ENCODE measurements at places on chromosomes 11 and 22.

DNA sequence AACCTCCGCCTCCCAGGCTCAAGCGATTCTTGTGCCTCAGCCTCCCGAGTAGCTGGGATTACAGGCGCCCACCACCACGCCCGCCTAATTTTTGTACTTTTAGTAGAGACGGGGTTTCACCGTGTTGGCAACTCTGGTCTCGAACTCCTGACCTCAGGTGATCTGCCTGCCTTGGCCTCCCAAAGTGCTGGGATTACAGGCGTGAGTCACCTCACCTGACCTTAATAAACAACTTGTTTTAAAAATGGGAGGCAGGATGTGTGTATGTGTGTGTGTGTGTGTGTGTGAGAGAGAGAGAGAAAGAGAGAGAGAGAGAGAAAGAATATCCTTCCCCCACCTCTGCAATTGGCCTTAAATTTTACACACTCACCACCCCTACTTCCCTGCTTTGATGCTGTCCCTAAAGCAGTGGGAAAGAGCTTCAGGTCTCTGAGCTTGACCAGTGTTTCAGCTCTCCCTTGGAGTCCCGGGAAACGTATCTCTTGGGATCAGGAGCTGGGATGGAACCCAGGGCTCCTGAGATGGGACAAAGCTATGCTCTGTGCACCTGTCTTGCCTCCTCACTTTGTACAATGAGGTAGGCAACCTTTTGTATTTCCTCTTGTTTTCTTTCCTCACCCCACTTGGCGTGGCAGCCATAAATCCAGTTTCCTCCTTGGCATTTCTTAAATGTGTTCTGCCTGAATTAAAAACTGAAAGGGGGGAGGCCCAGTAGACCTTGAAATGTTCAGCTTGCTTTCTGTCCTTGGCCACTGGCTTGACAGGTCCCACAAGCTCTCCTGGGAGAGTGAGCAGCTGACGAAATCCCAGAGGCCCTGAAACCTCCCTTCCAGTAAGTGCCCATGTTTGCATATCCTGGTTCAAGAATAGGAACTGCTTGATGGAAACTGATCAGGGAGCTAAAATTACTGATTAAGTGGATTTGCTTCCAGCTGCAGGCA lies 17.8 kb upstream of the XBP1 start:
- no peak for DNase-seq

- DNase-seq = no peak
Observed at GRCh38 chr11:17921659-17922415, 91.0 kb downstream of the SERGEF start.

GRCh38 chr22:19407649-19408606 lies 23.6 kb downstream of the HIRA start:
- DNase-seq = no peak

DNA sequence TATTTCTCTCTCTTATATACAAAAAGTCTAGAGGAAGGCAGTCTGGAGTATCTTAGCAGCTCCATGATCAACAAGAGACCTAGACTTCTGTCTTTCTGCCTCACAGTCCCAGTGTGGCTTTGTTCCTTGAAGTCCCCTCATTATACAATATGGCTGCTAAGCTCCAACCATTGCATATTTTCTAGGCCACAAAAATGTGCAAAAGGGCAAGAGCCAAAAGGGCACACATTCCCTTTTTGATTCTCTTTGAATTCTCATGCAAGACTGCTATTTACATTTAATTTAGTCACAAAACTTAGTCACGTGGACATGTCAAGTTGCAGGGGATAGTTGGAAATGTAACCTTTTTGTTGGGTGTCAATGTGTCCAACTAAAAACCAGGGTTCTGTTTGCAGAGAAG lies 64.2 kb upstream of the OLFML1 start:
- DNase-seq = no peak

DNA sequence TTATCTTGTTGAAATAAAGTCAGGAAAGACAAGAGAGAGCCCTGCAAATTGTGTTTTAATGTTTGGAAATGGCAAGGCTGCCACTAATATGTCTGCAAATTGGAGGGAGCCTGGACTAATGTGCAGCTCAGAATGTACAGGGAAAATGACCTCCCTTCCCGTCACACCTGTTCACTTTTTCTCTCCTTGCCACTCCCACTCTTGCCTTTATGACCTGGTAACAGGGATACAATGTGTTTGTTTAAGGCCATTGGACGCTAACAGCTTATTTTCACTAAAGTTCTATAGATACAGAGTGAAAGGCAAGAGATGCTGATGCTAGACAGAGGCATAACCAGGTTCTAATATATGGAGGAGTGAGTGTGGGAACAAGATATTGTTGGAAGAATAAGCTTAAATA lies 203.9 kb downstream of the RAB38 start:
- no peak for DNase-seq

DNA sequence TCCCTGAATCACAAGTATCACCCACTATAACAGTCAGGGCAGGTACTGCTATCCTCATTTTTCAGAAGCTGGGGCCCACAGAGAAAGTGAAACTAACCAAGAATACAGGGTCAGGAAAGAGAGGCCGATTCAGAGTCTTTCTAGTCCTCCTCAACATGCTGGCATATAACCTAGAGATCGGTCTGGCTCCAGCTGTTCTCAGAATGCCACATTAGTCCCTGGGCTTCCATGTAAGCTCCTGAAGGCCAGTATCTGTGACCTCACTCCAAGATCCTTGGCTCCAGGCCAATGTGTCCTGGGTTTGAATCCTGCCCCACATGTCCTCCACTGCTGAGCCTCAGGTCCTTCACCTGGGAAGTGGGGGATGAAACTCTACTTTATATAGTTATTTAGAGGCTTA lies 50.4 kb downstream of the TENM4 start:
- DNase-seq = no peak

GRCh38 chr22:23236026-23236425 lies 55.7 kb downstream of the BCR start:
- no peak for DNase-seq

GRCh38 chr11:11313902-11314692 lies 39.0 kb downstream of the CSNK2A3 start:
- no peak for DNase-seq

GRCh38 chr11:80412604-80413003 lies 971.8 kb upstream of the TENM4 start:
- no peak for DNase-seq

GRCh38 chr11:105935791-105936190 lies 86.2 kb downstream of the MSANTD4 start:
- no peak for DNase-seq

GRCh38 chr11:76240161-76240540 lies 33.8 kb upstream of the WNT11 start:
- no peak for DNase-seq

DNA sequence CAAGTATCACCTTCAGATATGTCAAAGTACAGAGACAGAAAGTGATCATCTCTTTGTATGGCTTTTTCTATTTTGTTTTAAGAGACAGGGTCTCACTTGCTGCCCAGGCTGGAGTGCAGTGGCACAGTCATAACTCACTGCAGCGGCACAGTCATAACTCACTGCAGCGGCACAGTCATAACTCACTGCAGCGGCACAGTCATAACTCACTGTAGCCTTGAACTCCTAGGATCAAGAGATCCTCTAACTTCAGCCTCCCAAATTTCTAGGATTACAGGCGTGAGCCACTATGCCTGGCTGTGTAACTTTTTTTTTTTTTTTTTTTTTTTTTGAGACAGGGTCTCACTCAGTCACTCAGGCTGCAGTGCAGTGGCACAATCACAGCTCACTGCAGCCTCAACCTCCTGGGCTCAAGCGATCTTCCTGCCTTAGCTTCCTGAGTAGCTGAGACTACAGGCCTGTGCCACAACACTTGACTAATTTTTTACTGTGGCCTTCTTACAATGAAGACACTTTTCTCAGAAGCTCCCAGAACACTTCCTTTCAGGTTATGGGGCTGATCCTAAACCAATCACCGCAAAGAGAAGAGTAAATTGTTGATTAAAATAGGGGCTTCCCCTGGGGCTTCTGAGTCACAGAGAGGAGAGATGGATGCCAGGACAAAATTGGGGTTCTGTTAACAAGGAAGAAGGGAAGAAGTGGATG lies 9.0 kb upstream of the HIKESHI start:
- DNase-seq = no peak

DNA sequence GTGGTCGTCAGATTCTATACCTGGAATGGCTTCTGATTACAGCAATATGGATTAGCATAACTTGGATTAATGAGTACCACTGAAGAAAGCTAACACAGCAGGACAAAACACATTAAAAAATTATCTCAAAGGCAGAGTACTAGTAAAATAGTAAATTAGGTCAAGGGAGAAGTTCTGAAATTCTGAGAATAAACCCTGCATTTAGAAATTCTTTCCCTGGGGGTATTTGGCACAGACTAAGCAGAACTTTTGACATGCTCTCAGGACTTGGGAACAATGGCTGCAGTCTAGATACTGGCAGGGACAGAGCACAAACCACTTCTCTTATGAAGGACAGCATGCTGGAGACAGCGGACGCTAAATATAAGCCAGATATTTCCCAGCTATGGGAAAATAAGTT lies 85.6 kb upstream of the GRIA4 start:
- no peak for DNase-seq

DNA sequence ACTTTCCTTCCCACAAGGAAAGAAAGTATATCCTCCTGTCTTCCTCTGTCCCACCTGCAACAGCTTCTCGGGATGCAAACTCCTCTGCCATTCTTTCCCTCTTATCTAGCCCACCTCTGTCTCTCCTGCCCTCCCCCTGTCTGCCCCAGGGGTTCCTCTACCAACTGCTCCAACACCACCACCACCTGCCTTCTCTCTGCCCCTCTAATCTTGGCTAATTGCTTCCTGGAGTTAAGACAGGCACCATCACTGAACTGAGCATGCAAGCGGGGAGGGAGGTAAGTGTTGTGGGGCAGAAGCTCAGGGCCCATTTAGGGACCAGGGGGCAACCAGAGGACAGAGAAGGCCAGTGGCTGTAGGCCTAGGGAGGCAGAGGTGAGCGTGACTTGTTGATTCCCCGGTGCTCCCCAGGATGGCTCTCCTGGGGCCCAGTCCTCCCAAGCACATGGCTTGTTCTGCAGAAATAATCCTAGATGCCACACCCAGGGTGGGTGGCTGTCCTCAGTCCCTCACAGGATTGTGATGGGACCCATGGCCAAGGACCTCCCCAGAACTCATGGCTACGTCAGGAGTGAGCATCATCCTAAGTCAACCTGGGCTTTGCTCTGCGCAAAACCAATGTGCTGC lies 111.1 kb downstream of the TP53I11 start:
- DNase-seq = no peak

- DNase-seq = no peak
Observed at GRCh38 chr11:132278801-132279574, 908.6 kb downstream of the NTM start.

- no peak for DNase-seq
Observed at GRCh38 chr11:65553301-65554001, 4.7 kb downstream of the LTBP3 start.

DNA sequence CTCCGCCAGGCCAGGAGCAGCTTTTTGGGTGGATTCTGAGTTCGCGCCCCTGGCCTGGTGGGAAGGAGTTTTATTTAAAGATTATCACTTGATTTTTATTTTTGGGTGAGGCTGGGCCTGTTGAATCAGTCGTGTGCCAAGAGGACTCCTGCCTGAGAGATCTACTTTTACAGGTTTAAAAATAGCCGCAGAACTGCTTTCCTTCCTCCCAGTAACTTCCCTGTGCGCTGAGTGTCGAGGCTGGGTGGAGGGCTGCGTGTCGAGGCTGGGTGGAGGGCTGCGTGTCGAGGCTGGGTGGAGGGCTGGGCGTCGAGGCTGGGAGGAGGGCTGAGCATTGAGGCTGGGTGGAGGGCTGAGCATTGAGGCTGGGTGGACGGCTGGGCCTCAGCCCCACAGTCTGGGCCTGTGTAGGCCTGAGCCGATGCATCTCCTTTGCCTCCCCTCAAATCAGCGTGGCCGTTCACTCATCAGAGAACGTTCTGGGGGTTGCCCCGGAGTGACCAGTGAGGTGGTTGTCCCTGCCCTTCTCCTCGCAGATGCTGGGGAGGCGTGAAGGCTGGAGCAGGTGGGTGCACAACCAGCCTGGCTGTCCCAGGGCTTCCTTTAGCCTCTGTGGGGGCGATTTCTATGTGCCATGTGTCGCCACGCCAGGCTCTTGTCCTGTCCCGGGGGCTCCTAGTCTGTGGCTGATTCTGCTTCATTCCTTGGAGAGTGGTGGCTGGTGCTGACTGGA lies 30.1 kb downstream of the GRAMD4 start:
- DNase-seq = no peak

DNA sequence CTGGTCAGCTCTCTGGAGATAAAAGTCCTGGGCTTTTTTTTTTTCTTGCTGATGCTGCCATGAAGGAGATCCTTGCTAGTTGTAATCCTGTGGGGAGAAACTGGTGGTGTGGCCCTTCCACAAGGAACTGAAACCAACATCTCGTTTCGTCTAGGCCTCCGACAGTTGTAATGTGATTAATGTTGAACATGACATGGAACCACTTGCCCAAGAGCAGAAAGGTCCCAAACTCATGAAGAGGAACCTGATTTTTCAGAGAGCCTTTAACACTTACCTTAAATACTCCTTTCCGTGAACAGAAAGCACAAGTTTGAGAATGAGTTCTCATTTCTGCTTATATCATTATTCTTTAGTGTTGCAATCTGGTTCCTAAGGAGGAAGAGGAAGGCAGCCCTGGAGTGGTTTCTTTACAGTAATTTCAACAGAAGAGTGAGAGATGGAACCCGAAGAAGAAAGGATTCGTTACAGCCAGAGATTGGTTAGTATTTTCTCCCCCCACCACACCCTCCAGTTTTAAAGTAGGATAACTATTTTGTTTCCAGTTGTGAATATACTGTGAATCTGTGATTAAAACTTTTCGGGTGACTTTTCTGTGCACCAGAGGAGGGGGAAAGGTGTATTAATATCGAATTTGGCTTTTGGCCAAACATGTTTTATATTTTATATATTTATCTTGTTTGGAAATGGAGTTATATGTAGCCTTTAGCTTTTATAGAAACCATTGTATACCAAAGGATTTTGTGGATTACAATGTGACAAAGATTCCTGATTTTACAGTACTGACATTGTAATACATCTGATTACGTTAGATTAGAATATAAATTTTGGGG lies 2.0 kb downstream of the KDM2A start:
- peak; percentile 69 for DNase-seq

DNA sequence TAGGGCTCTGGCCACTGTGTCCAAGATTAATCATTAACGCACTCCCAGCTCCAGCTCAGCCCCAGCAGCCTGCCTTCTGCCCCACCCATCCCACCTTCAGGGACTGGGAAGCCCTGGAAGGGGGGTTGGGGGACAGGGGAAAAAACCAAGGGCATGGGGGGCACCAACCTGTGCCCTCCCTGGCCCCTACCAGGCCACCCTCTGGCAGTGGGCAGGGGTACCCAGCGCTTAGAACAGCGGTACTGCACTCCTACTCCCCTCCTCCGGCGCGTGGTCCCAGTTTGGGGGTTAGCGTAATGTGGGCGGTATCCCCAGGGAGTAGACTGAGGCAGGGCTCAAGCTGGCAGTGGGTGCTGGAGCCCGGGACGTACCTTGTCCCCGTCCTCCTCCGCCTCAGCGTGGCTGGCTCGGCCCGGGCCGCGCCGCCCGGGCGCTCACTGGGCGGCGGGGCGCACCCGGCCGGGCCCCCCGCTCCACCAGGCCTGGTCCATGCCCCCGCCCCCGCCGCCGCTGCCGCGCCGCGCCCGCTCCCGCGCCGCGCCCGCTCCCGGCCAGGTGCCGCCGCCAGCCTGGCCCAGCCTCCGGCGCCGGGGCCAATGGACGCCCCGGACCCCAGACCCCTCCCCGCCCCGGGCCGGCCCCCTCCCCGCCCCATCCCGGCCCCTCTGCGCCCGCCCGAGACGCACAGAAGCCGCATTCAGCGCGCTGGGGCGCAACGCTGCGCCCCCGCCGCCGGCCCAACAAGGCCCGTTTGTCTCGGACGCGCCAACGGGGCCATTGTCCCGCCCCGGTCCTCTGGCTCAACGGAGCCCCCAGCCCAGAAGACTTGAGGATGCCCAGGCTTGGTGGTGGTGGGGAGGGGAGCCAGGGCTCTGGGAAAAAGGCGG lies at the start of gene GAL3ST1:
TSS of gene GAL3ST1 (minus strand) at position 571 of the 887 bp plus-strand sequence. CDS start 17,273 bp downstream, outside the sequence.
- peak; percentile 95 for DNase-seq
